ENCODE measurements at places on chromosomes 4 and X.

- DNase-seq, result no peak
Observed at GRCh38 chr4:117434424-117434823, 349.0 kb upstream of the TRAM1L1 start.

DNA sequence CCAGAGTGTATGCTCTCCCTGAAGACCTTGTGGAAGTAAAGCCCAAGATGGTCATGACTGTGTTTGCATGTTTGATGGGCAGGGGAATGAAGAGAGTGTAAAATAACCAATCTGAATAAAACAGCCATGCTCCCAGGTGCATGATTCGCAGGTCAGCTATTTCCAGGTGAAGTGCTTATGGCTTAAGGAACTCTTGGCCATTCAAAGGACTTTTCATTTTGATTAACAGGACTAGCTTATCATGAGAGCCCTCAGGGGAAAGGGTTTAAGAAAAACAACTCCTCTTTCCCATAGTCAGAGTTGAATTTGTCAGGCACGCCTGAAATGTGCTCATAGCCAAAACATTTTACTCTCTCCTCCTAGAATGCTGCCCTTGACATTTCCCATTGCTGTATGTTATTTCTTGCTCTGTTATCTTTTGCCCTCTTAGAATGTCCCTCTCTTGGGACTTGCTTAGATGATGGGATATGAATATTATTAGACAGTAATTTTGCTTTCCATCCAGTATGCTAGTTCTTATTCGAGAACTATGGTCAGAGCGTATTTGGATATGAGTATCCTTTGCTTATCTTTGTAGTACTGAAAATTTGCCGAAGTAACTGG, 88.6 kb downstream of the PLS3 start:
- DNase-seq, result no peak

- DNase-seq, result no peak
Observed at GRCh38 chr4:37837446-37837845, 11.0 kb downstream of the PGM2 start.

GRCh38 chrX:106670631-106671030, 55.9 kb upstream of the RNF128 start:
- no peak for DNase-seq

- no peak for DNase-seq
Observed at GRCh38 chr4:56857601-56858309, 36.3 kb upstream of the SPINK2 start.

DNA sequence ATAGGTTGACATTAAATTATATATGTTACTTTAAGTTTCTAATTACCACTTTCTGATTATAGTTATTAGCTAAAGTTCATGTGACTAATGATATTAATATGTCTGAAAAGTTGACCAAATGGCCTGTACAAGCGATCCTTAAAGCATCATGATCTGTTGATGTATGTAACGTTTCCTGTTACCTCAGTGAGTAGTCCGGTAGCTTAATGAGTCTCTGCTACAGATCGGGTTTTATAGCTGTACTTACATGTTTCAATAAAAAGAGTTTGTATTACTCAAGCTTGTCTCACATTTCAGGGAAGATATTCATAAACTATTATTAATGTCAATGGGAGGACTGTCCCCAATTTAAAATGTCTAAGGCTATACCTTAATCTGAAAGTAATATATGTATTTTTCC, 246.3 kb downstream of the PPP3CA start:
- DNase-seq, result no peak

All from activated CD8-positive, alpha-beta memory T cell treated with anti-CD3 and anti-CD28 coated beads for 1 hour (primary cell).